G401 (cell line): ENCODE measurements at places on chromosomes 4 and X.

- DNase-seq, result no peak
These were observed 11.5 kb downstream of the CRMP1 start for GRCh38 chr4:5881340-5881739.

DNA sequence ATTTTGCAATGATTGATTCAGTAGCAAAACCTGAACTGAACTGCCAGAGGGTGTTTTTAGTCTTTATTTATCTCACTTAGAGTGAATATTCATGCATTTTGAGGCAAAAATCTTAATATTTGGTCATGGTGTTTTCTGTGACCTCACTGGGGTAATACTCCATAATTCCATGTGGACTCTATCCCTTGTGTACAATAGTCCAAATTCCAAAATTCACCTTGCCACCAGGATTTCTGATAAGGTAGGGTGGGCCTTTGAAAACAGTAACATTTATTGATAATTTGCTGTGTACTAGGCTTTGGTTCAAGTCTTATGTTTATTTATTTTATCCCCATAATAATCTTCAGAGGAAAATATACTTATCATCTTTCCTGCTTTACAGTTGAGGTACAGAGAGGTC, 68.4 kb upstream of the PDE5A start:
- no peak for DNase-seq

GRCh38 chr4:99625369-99625768, 32.3 kb downstream of the C4orf54 start:
- DNase-seq, result no peak

DNA sequence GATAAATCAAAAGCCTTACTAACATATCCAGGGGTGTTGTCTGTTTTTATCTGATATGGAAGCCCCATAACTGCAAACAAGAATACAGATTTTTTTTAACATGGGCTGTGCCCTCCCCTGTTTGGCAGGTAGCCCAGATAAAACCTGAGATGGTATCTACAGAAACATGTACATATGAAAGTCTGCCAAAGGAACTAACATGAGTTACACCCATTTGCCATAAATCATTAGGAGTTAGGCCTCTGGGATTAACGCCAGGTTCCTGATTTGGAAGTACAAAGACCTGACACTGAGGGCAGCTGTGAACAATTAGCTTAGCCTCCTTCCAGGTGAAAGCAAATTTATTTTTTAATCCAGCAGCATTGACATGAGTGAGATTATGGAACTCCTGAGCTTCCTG, 264.3 kb downstream of the TECRL start:
- no peak for DNase-seq

DNA sequence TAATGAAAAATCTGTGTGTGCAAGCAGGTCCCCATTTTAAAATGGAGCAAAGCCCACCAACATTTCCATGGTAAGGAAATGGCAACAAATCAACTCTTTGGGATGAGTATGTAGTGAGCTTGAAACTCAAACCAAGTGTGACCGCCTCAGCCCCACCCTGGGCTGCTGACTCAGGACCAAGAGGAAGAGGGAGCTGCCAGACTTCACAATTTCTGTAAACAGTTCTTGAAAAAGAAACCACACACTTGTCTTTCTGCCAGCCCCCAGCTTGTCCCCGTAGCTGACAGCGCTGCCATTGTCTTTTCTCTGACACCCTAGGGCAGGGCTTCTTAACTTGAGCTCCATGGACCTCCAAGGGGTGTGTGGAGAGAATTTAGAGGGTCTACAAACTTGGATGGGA, 10.3 kb downstream of the RTL5 start:
- peak; percentile 78 for DNase-seq

DNA sequence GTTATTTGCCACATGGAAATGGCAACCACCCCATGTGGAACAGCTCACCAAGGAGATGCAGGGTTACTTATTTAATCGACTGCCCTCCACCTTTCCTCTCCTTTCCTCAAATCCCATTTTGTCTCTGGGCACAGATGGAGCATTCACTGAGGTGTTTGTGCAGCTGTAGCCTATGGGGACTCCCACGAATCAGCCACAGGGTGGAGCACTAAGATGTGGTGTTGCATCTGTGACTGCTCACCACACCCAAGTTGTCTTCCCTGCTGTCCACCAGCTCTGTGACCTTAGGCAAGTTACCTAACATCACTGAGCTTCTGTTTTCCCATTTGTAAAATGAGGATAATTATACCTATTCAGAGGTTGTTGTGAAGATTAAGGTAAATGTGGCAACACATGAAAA, 252.4 kb upstream of the CPEB2 start:
- DNase-seq, result no peak

DNA sequence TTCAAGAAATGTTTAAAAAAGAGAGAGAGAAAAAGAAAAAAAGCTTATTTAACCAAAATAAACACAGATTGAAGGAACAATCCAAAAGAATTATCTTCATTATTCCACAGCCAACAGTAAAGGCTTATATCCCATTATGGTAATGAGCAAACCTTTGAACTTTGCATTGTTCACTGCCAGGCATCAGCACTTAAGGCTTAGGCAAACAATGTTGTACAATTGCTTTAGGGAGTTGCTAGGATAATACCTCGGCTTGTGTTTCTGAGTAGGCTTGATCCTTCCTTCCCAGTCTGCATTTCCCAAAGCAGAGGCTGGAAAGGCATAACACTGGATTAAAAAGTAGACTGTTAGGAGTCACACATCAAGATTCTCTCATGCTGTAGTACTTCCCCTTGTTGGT, 352.7 kb upstream of the IGFBP7 start:
- no peak for DNase-seq

DNA sequence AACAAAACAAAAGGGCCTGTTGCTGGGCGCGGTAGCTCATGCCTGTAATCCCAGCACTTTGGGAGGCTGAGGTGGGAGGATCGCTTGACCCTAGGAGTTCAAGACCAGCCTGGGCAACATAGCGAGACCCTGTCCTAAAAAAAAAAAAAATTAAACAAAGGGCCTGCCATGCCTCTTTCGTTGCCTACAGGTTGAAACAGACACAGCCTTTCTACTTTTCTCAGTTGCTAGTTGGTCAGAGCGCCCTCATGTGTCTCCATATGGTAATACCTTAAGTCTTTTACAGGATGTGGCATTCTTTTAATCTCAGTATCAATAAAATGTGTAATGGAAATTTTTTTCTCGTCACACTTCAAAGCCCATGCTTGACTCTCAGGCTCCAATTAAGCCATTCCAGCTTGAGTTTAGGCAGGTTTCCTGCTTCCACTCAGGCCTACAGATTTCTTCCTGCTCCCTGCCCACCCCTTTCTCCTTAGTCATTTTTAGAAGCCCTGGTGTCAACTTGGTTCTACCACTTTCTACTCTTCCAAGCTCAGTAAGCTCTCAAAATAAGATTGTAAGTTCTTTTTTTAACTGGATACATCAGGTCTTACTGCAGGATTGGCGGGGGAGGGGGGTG, 4.6 kb upstream of the SOWAHD start:
- peak; percentile 36 for DNase-seq

DNA sequence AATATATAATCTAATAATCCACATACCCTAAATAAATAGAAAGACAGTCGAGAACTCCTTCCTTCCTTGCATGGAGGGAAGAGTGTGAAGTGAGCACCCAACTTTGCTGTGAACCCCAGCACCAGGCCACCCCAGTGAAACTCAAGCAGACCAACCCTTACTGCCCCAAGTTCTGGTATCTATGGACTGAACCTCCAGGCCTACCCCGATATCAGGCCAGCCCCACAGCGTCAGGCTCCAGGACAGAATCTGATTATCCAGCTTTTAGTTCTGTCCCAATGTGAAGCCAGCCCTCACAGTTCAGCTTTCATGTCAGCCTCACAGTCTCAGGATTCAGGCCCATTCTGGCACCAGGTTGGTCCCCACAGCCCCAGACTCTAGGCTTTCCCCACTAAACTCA, 1617.2 kb upstream of the AGA start:
- DNase-seq, result no peak

GRCh38 chrX:146278381-146278780, 460.8 kb downstream of the SLITRK2 start:
- DNase-seq, result no peak

GRCh38 chrX:48090123-48090522, 18.7 kb upstream of the ZNF630 start:
- no peak for DNase-seq

DNA sequence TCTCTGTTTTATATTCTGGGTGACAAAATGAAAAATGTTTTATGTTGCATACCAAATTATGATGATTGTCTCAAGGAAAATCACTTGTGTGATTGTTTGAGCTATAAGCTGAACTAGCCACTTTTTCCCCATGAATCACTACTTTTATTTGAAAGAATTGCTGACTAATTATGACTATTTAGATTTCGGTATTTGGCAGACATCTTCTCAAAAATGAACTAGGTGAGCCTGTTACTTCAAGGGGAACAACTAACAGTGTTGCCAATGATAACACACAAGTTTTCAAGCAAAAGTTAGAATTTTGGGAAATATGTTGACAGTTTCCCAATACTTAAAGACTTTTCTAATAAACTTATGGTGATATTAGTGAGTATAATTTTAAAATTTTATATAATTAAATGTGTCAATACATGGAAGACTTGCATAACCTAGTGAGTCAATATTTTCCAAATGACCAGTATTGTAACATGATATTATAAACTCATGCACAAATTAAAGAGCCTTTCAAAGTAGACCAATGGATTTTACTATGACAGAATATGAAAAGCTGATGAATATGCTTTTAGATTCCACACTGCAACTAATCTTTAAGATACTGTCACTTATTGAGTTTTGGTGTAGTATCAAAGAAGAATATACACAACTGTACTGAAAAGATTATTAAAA, 187.7 kb upstream of the GATB start:
- DNase-seq, result no peak

DNA sequence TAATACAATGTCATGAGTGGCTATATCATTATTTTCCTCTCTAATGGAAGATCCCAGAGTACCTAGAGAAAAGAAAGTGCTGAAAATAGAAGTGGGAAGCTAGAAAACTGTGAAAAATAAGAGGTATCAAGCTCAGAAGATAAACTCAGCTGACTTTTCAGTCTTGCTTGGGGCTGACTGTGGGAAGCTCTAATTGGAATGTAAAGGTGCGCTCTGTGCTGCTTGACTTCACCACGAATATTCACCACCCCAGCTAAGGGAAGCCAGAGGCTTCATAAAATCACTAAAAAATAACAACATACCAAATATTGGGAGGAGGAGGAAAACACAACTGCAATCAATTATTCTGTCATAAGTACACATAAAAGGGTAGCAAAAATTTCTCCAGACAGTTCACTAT, 25.1 kb downstream of the NDST3 start:
- no peak for DNase-seq

DNA sequence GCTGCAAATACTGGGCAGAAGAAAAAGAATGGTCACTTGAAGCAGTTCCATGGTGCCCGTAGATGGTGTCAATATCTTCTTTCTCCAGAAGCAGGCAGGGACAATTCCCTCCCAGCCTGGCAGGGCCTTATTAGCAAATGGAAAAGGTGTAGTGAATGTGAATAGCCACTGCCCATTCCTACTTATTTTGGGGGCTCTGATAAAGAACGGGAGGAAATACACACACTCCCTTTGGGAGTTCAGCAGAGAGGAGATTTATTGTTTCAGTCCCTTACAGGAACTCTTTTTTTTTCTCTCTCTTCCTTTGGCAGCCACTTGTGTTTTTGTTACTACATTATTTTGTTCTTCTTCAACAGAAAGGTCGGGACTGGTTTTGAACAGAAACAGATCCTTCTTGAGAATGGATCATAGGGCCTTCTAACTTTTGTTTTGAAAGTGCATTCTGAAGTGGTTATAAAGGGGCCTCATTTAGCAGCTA, at the start of gene EMCN:
Gene EMCN (minus strand): TSS at position 159 of the 478 bp plus-strand sequence. CDS start 108 bp downstream, at position 51.
- no peak for DNase-seq

DNA sequence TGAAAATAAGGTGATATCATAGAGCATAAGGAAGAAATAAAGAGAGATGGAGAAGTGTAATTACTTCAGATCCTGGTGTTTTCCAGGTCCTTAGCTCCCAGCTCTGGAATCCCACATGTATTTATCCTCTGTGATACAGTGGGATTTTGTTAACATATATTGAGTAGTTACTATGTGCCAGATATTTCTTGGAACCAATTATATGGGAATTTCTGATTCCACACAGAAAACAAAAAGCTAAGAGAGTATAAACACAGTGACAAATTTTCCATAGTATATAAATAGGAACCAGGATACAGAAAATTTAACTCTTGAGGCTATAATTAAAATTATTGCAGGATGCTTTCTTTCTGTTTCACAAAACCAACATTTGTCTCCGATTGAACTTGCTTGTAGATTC, 1067.5 kb downstream of the PCDH7 start:
- DNase-seq, result no peak

DNA sequence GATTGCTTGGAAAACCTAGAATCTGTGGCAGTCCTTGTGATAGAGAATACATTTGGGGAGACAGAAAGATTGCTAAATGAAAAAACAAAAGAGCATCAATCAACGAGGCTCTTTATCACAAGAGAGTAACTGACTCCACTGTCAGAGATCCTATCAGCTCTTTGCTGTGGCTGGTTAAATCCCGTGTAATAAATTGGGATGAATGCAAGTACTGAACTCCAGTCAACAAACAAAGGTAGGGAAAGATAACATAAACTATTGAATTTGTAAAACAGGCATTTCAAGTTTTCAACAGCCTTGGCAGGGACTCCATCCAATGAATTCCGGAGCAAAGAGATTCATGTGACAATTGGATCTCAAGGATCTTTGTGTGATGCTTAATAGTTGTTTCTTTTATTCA, 21.3 kb downstream of the MMRN1 start:
- DNase-seq, result peak; percentile 36

DNA sequence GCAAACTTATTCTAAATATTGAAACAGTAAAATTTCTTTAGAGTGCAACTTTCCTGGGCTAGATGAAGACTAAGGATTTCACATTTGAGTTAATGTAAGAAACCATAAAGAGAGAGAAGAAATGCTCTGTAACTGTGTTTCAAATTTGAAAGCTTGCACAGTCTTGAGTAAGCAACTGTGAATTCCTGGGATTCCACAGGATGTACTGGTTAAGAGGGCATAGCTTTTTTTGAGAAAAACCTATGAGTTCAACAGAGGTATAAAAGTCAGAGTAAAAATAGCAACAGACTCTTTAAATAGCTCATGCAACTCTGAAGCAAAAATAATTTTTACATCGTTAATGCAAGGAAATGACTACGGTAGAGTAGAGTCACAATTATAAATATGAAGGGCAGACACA, 25.5 kb downstream of the ZNF330 start:
- DNase-seq, result no peak

- no peak for DNase-seq
These were observed 42.5 kb upstream of the LEF1 start for GRCh38 chr4:108210989-108211835.

GRCh38 chr4:174449944-174450785, 72.1 kb downstream of the HPGD start:
- DNase-seq, result no peak

DNA sequence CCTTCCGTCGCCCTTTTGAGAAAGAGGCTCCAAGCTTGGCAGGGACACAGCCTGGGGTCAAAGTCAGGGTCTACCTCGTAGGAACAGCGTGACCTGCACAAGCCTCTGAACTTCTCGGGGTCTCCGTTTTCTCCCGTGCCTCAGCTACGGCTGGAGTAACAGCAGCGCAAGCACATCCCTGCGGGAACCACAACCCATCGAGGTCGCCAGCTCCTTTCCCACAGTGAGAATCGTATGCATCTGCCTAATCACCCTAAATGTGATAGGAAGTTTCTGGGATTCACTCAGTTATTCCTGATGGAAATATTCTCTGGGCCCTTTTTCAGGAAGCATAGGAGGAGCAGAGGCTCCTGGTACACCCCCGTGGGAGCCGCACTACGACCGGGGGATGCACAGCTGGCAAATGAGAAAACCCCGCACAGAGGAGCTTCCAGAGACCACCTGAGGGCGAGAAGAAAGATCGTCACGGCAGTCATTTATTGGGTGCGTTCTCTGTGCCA, 24.7 kb downstream of the PPP2R2C start:
- DNase-seq, result no peak
